Brain pericyte (primary cell): ENCODE measurements at places on chromosomes 5 and 9.

DNA sequence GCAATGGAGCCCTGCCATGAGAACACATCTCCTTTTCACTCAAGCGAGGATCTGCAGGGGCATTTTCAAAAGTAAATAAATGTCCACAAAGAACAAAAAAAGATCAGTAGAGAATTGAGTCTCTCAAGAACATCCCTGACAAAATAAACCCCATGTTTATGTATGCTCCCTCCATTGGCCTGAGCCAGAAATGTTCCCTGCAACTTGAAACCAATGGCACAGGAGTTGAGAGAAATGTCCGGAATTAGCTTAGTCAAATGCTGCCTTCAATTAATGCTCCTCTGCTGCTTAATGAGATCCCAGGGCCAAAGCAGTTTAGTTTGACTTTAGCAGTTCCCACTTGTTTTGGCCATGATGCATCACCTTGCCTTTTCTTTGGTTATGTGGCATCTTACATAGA, 238.3 kb downstream of the EBF1 start:
- no peak for DNase-seq

DNA sequence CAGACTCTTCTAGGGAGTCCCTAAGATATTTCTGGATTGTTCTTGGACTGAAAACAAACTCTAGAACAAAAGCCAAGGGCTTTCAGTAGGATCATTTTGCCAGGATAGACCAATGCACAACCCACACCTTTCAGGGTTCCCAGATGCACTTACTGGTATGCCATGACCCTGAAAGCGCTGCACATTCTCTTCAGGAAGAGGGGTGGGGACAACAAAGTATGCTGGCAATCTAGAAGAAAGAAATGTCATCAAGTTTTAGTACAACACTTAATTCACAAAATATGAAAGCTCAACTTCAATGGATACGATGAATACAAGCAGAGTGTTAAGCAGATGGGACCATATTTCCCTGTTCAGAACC, 57.2 kb downstream of the MTMR12 start:
- no peak for DNase-seq

GRCh38 chr9:19192202-19193028, 38.1 kb upstream of the DENND4C start:
- no peak for DNase-seq

DNA sequence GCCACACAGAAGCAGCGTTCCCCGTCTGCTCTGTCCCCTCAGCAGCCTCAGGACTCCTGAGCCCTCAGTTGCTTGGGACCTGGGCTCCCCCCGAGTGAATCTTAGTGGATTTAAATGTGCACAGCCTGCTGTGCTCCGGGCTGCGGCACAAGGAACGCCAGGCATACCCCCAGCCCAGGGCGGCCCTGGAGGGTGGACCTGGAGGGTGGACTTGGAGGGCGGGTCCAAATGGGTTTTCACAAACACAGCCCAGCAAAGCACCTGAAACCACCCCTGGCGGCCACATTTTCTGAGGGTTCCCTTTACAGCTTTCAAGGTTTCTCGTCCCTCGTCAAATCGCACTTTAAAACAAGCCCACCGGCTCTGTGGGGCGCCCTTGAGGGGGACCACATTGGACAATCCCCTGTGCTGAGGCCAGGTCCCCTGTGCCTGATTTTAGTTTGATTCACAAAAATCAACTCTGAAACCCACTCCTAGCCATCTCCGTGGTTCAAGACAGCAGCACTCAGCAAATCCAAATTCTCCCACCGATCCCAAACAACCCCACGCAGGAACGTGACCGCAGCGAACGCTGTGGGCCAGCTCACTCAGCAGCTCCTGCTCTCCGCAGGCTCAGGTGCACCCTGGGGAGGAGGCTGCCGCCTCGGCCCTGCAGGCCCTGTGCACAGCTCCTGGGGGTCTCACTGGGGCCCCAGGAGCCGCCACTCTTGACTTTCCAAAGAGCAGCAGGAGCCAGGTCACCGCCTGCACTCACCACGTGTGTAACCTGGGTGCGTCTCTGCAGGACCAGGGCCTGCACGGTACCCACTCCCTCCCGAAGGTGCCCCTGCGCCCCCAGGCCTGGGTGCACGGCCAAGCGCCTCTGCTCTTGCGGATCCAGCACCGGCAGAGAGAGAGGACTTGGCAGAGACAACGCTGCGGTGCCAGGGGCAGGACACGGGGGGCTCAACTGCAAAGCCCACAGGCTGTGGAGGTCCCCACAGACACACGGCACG, 29.1 kb downstream of the TERT start:
- no peak for DNase-seq

GRCh38 chr5:151906246-151906645, 18.4 kb downstream of the GLRA1 start:
- DNase-seq, result no peak

- no peak for DNase-seq
Measured at GRCh38 chr9:18314316-18314715, 159.6 kb upstream of the ADAMTSL1 start.

DNA sequence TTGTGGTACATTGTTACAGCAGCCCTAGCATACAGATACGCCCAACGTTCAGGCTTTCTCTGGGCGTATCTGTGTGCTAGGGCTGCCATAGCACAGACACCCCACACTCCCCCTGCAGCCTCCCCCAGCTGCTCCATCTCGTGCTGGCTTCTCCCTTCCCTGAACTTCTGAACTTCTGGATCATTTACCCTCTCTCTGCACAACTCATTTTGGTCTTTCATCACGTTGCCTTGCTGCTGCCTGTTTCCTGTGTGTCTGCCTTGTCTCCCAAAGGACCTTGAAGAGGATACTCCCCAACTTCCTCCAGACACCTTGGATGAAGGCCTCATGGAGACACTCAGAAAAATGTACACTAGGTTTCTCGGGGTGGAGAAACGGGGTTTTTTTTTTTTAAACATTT, 37.3 kb downstream of the SLIT3 start:
- no peak for DNase-seq

GRCh38 chr5:86118542-86118941, 499.2 kb upstream of the COX7C start:
- DNase-seq, result no peak

DNA sequence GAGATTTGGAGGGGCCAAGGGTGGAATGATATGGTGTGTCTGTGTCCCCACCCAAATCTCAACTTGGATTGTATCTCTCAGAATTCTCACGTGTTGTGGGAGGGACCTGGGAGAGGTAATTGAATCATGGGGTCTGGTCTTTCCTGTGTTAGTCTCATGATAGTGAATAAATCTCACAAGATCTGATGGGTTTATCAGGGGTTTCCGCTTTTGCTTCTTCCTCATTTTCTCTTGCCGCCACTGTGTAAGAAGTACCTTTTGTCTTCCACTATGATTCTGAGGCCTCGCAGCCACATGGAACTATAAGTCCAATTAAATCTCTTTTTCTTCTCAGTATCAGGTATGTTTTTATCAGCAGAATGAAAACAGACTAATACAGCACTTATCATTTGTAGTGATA, 29.5 kb upstream of the SPIN1 start:
- DNase-seq, result no peak

DNA sequence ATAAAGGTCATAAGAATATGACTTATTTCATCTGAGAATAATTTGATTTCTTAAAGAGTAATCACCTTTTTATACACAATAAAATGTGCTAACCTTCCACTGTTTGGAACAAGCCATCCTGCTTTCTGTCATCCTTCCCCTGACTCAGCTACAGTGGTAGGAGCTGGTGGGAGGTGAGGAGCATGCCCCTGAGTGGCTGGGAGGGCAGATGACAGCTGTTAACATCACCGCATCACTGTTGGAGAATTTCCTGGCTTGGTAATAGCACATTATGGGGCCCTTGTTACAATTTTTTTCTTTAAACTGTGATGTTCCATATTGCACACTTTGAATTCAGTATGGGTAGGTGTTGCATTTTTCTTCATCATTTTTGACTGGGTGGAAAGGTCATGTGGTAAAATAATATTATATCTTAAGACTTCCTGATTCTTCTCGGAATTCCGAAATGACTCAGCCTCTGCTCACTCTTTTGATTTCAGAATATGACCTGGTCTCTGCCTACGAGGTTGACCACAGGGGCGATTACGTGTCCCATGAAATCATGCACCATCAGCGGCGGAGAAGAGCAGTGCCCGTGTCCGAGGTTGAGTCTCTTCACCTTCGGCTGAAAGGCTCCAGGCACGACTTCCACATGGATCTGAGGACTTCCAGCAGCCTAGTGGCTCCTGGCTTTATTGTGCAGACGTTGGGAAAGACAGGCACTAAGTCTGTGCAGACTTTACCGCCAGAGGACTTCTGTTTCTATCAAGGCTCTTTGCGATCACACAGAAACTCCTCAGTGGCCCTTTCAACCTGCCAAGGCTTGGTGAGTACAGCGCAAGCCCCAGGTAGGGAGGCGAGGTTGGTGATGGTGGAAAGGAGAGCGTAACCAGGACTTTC, 5.8 kb downstream of the ADAMTS16 start:
- no peak for DNase-seq

- DNase-seq, result no peak
Measured at GRCh38 chr5:141040771-141041426, 10.3 kb upstream of the PCDHB1 start.

GRCh38 chr9:111456529-111456928, 27.7 kb downstream of the ECPAS start:
- DNase-seq, result no peak

GRCh38 chr5:132458226-132458560, 32.4 kb downstream of the IRF1 start:
- no peak for DNase-seq

GRCh38 chr5:39314591-39314990, 49.7 kb downstream of the C9 start:
- no peak for DNase-seq
